Aorta (tissue), 5 donors: ENCODE measurements at places on chromosomes 13 and 19.

GRCh38 chr13:94416454-94417080 lies 62.9 kb downstream of the DCT start:
- DNase-seq: no peak

GRCh38 chr19:3520166-3521103 lies 14.3 kb downstream of the FZR1 start:
- DNase-seq: no peak

- no peak for DNase-seq
Measured at GRCh38 chr13:76715075-76715474, 171.1 kb downstream of the KCTD12 start.

GRCh38 chr19:3095441-3096191 lies 1.5 kb downstream of the GNA11 start:
- no peak for DNase-seq

GRCh38 chr19:49150106-49150943 lies 4.9 kb downstream of the HRC start:
- peak; percentile 89 for DNase-seq

DNA sequence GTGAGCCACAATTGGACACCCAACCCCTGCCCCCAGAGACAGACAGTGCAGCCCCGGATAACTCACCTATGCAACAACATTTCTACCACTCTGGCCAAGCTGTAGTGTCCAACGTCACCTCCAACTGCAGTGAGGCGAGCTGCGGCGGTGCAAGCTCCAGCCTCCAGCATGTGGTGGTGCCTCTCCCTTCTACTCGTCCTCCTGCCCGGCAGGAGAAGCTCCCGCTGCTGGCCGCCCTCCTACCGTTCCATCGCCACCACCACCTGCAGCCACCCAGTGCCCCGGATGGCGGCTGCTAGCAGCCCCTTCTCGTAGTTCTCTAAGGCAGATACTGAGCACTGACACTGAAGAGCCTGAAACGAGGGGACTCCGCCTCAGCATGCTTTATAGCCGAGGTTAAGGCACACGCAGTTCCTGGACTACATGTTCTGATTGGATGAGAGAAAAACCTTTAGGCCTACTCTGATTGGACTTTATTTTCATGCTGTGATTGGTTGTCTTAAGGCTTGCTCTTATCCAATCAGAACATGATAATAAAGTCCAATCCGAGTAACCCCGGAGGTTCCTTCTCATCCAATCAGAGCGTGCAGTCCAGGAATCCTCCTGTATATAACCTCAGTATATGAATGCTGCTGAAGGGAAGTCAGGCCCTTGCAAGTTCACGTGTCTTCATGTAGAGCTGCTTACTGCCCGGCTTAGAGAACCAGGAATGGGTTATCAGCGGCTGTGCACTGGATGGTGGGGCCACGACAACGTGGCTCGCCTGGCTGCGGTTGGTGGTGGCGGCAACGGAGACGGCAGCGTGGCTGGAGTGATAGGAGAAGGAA lies 63.5 kb downstream of the TUBA3C start:
- no peak for DNase-seq

DNA sequence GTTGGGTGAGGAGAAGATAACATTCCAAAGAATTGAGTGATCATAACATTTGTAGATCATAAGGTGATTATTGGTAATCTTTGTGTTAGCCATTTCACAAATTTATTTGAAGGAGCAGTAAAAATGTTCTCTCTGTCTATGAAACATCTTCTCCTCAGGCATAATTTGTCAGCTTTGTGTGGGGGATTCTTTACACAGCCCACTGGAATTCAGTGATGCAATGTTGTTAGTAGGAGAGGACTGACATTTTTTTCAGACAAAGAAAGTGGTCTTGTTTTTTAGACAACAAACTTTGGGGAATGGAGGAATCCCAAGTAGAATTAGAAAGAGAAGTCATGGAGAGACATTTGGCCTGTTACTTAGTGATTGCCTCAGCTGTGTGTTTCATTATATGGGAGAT lies 100.3 kb downstream of the ITGBL1 start:
- DNase-seq: no peak

DNA sequence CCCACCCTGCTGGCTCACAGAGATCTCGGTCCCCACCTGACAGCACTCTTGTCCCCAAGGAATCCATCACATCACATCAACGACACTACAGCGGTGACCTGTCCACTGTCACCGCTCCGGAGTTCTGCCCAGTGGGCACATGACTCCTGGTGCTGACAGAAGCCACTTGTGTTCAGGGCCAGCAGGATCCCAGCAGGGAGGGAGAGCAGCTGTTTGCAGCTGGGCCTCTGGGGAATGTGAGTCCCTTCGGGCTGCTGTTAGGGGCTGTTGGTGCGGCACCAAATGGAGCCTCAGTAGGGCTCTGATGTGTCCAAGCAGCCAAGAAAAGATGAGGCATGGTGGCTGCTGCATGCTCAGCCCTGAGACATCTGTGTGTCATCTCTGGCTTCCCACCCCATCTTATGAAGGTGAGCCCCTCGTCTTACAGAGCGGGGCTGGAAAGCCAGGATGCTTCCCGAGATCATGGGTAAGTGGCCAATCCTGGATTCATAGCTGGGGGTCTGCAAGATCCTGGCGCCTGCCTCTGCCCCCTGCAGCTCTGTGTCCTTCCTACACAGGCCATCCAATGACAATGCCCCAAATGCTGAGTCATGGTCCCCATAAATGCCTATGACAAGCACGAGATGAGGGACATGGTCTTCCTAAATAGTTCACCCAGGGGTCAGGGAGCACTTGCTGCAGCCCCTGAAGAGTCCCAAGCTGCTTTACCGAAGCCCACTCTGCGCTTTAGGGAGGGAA lies 56.0 kb downstream of the F2RL3 start:
- DNase-seq: no peak

DNA sequence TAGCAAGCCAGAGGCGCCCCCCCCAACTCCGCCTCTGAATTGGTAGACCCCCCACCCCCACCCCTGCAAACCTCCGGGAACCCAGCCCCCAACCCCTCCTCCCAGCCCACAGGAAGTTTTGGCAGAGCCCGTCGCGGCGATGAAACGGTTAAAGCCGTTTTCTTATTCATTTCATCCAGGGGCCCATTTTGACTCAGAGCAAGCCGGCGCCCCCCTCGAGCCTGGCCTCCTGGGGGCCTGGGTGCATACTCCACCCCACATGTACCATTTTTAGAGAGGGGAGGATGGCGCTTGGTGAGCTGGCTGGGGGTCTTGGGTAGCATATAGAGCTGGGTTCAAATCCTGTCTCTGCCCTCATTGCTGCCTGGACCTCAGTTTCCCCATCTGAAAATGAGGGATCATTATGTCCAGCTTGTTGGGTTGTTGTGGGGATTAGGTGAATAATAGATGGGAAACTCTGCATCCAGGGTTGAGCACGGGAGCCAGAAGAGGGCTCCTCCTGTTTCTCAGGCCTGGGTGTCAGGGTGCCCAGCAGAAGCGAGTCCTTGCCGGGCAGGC lies 7.9 kb upstream of the JUNB start:
- no peak for DNase-seq

GRCh38 chr19:29271911-29272310 lies 59.0 kb upstream of the UQCRFS1 start:
- DNase-seq: no peak

DNA sequence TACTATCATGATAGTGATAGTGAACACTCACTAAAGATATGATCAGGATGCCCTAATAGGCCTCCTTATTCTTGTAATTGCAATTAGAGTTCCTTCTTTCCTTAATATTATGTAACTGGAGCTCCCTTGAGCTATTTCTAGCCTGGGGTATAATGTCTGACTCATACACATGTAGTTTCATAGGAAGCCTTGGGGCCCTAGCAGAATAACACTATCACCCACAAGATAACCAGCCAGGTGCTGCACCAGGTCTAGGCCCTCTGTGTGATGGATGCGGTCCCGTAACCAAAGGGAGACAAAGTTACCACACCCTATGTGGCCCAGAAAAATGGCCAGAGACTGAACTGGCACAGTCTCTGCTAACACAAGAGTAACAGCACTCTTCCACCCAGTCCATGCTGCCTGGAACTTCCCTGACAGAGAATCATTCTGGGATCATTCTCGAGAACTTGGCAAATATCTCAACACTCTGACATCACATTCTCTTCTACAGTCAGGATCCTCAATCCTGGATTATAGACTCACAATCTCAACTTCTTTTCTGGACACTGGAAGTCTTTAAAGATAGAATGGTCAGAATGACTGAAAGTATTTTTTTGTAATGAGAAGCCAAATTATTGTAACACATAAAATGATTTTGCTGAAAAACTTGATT lies 32.6 kb upstream of the IGFL4 start:
- no peak for DNase-seq

GRCh38 chr19:41223431-41224234 lies 4.6 kb downstream of the AXL start:
- DNase-seq: peak; percentile 72

GRCh38 chr13:112702986-112703379 lies 13.1 kb downstream of the ATP11A start:
- DNase-seq: no peak
